ENCODE measurements at places on chromosomes 11 and 22.
A peak's percentile ranks its signal among the peaks of the same experiment; 100 is the strongest.

- peak; percentile 11 for DNase-seq
Observed at GRCh38 chr11:96335388-96335787, 7.6 kb downstream of the MAML2 start.

DNA sequence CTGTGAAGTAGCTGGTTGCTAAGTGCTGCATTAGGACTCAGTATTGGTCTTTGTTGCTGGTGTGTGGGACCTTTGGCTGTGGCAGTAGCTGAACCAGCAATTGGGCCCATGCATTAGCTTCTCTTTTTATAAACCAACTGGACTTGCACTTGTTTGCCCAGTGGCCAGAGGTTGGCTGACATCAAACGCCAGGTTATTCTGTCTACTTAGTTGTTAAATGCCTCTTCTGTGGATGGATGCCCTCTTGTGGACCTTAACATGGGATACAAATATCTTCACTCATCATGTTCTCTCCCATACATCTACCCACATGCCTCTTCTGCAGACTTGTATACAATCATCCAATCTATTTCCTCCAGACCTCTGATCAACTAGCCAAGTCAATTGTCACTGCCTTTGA, 26.4 kb upstream of the ARHGAP20 start:
- peak; percentile 20 for DNase-seq

- peak; percentile 64 for DNase-seq
Observed at GRCh38 chr11:124098141-124098540, 17.1 kb upstream of the VWA5A start.

- no peak for DNase-seq
Observed at GRCh38 chr11:113256431-113257202, 57.8 kb upstream of the TTC12 start.

- DNase-seq: no peak
Observed at GRCh38 chr11:35552616-35553015, 27.2 kb upstream of the PAMR1 start.

DNA sequence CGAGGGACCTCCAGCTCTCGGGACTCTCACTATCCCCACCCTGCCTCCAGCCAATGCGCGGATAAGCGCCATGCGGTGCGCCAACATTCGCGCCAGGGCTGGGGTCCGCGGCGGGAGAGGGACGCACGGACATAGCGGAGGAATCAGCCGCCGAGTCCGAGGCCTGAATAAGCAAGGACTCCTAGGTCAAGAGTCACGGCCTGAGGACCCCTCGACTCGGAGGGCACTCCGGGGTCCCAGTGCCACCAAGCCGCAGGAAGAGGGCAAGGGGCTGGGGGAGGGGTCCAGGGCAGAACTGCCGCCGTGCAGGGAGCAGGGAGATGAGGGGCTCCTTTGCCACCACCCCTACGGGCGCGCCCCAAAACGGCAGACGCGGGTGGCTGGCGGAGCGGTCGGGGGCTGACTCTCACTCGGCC, 552 bp downstream of the DSCAML1 start:
- no peak for DNase-seq

GRCh38 chr22:43636086-43636485, 176.0 kb downstream of the EFCAB6 start:
- no peak for DNase-seq

GRCh38 chr22:24189249-24190158, 8.2 kb downstream of the SUSD2 start:
- peak; percentile 85 for DNase-seq

- no peak for DNase-seq
Observed at GRCh38 chr22:41261541-41262249, 21.0 kb upstream of the CHADL start.

GRCh38 chr11:12258451-12258850, 118.9 kb upstream of the PARVA start:
- DNase-seq: no peak

DNA sequence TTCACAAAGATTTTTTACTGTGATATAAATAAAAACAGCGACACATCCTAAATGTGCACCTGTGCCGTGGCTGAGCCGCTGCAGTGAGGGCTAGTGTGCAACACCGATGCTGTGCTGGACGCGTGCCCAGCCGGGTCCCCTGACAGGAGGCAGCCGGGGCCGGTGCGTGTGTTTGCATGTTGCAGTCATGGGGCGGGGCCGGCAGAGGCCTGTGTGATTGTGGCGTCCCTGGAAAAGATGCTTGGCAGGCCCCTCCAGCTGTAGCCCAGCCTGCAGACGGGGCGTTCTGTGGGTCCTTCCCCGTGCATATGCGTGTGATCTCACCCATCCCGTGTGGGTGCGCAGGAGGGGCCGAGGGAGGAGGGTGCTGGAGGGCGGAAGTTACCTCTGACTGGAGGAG, 30.6 kb downstream of the MUC6 start:
- no peak for DNase-seq

GRCh38 chr11:32334822-32335221, 100.5 kb downstream of the WT1 start:
- peak; percentile 33 for DNase-seq

DNA sequence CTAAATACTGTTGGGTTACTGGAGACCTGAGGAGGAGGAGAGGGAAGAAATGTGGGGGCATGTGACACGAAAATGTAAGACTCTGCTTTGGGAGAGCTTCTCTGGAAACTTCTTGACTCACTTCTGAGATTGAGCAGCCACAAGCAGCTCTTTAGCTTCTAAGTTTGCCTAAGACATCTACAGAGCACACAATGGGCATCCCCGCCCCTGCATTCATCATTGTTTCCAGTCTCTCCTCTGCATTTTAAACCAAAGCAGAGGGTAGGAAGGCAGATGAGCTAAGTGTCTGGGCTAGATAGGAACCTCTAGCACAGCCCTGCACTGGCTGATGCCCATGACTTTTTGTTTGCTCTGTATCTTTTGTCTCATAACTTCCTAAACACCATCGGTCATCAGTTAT, 2.1 kb upstream of the OR52D1 start:
- no peak for DNase-seq

DNA sequence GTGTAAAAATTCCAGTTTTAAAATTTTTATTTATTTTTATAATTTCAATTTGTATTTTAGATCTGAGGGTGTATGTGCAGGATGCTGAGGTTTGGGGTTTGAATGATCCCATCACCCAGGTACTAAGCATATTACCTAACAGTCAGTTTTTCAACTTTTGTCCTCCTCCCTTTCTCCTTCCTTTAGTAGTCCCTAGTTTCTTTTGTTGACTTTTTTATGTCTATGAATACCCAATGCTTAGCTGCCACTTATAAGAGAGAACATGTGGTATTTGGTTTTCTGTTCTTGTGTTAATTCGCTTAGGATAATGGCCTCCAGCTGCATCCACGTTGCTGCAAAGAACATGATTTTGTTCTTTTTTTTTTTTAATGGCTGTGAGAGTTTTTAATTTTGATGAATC, 35.7 kb upstream of the UCP3 start:
- no peak for DNase-seq

- DNase-seq: no peak
Observed at GRCh38 chr11:128284634-128285033, 302.7 kb downstream of the ETS1 start.

- DNase-seq: no peak
Observed at GRCh38 chr11:64474680-64475079, 115.7 kb downstream of the RPS6KA4 start.

- no peak for DNase-seq
Observed at GRCh38 chr11:11519184-11519583, 102.6 kb downstream of the GALNT18 start.

- DNase-seq: no peak
Observed at GRCh38 chr22:49977578-49977977, 17.0 kb downstream of the PIM3 start.

DNA sequence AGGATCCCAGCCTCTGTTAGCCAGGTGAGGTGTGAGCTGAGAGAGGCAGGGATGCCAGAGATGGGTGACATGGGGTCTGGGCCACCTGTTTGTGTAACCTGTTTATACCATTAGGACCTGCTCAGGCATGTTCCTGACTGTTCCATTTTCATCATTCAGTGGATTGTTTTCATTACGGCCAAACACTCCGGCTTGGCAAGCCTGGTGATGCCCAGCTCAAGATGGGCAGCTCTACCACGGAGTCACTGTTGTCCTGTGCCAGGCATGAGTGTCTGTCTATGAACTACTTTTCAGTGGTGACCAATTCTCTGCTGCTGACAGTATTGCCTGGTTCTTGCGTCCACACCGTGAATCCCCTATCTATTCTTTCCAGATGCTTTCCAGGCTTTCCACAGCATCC, 71.5 kb upstream of the SLC22A12 start:
- DNase-seq: no peak

GRCh38 chr11:10605941-10606381, 37.5 kb upstream of the LYVE1 start:
- no peak for DNase-seq

DNA sequence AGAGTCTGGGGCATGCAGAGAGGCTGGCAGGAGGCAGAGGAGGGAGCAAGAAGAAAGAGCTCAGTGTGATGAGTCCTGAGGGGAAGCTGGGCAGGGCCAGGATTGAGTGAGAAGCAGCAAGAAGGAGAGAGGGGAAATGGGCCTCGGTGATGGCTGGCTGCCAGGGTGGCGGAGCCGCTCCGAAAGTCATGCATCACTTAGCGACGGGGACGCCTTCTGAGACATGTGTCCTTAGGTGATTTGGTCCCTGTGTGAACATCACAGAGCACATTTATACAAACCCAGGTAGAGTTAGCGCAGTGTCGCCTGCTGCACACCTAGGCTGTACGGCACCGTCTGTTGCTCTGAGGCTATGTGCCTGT, 15.1 kb downstream of the TBC1D22A start:
- DNase-seq: no peak

DNA sequence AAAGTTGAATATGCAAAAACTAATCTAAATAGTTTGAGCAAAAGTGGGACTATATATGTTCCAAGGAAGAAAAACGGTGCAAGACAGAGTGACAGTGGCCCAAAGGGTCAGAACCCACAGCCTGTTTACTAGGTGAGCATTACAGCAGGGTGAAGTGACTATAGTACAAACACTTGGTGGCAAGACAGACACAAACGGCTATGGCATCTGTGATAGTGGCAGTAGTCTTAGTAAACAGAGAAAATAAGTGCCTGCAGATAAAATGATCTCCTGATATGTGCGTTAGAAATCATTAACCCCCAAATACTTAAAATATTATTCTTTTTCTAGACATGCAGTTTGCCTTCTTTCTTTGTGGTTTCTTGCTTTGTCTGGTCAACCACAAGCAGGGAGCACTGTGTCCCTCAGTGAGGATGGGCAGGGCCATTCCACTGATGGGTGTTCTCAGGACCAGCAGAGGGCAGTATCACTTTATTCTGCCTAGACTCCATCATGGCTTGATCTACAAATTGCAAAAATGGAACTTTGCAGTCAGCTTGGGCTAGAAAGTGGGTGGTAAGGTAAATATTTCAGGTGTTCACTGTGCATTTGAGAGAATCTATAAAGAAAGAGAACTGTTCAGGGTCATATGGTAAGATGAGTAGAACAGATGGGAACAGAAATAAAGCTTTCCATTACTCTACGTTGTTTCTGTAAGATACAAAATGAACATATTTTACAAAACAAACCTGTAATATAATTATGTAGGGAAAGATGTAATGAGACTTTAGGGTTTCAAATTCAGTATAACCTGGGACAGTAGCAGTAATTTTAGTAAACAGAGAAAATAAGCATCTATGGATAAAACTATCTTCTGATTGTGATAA, 198.2 kb downstream of the SWAP70 start:
- DNase-seq: peak; percentile 90

DNA sequence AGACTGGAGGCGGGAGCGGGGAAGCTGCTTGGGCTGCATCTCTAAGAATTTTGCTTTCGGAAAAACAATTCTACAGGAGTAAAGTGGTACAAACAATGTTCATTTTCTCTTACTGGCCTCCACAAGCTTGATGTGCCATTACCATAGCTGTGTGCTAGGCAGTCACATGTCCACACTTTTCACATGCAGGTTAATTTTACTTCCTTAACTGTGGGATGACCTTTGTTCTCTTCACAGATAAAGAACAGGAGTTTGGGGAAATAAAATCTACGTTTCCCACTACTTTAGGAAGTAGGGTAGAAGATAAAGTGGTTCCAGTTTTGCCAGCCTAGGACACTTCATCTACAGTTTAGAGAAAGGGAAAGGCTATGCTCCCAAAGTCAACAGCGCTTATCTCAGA, 327.2 kb upstream of the NARS2 start:
- no peak for DNase-seq

DNA sequence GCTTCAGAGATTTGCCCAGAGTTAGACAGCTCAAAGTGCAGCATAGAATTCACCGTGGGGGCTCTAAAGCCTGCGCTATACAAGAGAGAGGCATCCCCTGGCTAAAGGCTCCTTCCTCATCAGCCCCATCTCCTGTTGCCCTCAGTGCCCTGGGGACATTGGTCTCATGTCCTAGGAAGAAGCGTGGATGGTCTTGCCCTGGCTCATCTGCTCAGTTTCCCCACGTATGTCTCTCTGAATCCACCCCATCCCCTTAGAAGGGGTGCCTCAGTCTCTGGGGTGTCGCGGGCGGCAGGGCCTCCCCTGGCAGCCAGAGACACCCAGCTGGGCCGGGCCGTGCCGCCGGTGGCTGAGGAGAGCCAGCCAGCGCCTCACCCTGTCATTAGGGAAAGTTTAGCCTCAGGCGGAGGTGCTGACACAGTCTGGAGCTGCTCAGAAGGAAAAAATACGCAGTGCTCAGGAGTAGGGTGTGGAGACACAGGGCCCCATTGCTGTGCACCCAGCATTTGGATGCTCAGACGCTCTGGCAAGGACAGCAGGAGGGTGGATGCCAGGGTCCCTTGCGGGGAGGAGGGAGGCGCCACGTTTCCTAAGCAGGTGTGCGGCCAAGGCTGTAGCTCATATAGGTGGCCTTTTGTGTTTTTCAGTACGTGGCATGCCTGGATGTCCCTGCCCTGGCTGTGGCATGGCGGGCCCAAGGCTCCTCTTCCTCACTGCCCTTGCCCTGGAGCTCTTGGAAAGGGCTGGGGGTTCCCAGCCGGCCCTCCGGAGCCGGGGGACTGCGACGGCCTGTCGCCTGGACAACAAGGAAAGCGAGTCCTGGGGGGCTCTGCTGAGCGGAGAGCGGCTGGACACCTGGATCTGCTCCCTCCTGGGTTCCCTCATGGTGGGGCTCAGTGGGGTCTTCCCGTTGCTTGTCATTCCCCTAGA, 1.3 kb downstream of the SLC39A13 start:
- no peak for DNase-seq

DNA sequence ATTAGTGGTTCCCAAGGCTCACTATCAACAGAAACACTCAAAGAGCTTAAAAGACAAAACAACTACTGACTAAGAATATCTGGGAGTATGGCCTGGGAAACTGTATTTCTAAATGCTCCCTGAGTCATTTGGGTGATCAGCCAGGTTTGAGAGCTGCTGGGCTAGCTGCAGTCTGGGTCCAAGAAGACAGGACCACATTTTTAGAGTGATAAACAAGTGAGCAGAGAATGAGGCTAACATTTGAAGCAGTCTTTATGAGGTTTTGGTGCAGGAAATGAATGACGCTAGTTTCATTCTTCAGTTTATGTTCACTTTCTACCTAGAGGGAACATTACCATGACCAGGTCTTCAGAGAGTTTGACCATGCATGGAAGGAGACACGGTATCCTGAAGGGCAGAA, 97.7 kb downstream of the TEAD1 start:
- no peak for DNase-seq

- DNase-seq: peak; percentile 55
Observed at GRCh38 chr22:26648528-26649388, 8.6 kb upstream of the MIAT start.

- no peak for DNase-seq
Observed at GRCh38 chr11:132866783-132867545, 665.3 kb downstream of the OPCML start.

Measured in OCI-M1 (cell line).